Calu3 (cell line): ENCODE measurements at places on chromosomes 1 and 21.

GRCh38 chr1:31364561-31365250, 8.2 kb downstream of the FABP3 start:
- DNase-seq: no peak

DNA sequence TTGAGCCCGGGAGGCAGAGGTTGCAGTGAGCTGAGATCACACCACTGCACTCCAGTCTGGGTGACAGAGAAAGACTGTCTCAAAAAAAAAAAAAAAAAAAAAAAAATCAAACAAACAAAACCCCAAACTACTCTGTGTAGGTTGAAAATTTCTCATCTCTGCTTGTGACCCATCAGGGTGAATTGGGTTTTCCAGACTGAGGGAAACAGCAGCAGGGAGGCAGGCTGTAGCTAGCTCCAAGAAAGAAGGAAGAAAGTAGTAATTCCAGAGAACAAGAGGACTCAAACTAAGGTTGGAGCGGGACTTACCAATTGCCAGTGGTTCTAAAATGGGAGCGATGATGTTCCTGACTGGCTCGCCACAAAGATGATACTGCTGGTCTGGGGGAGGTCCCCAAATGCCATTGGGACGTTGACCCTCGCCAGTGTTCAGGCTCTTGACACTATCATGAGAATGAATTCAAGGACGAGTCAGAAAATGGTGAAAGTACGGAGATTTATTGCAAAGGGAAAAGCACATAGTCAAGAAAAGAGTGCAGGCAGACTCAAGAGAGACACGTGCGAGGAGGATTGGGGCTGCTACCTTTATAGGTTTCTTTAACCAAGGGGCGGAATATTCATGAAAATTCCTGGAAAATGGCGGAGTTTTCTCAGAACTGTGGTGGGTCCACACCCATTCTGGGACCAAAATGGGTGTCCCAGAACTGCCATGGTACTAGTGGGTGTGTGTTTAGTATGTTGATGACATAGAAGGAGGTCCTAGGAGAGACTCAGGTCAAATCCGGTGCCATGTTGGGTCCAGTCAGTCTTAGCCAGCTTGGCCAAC, 13.4 kb downstream of the AADACL4 start:
- no peak for DNase-seq

GRCh38 chr21:44269090-44269489, 7.4 kb upstream of the DNMT3L start:
- DNase-seq: no peak

DNA sequence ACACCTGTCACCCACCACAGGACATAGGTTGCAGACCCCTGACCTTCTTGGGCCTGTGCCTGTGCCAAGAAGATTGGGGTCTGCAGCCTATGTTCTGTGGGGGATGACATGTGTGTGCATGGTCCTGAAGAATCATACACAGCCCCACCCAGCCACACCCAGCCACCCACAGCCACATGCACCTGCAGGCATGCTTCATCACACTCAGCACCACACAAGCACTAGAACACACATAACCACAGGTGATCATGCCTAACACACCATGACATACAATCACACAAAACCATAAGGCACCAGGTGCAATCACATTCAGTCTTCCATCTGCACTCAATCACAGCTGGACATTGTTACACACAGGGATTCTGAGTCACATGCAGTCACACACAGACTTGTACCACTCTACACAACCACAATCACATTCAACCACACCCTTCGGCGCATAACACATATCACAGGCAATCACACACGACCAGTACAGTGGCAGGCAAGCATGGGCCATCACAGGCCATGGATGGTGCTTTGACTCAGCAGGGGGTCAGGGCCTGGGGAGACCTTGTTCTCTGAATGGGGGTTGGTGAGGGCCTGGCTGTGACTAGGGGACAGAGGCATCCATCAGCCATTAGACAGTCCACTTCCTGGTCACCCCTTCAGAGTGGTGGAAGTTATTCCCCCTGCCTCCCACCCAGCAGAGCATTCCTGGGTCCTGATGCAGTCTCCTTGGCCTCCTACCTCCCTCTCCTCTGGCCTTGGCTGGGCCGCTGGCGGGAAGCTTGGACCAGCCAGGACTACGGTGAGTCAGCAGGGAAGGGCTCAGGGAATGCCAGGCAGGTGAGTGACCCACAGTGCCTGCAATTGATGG, 44.3 kb upstream of the EPS8L3 start:
- peak; percentile 13 for DNase-seq
